ENCODE measurements at places on chromosomes 11 and 22. TPM values are rescaled to one million over a fixed set of nuclear protein-coding genes. Genes with fewer than 3 reads are reported as not detected.

DNA sequence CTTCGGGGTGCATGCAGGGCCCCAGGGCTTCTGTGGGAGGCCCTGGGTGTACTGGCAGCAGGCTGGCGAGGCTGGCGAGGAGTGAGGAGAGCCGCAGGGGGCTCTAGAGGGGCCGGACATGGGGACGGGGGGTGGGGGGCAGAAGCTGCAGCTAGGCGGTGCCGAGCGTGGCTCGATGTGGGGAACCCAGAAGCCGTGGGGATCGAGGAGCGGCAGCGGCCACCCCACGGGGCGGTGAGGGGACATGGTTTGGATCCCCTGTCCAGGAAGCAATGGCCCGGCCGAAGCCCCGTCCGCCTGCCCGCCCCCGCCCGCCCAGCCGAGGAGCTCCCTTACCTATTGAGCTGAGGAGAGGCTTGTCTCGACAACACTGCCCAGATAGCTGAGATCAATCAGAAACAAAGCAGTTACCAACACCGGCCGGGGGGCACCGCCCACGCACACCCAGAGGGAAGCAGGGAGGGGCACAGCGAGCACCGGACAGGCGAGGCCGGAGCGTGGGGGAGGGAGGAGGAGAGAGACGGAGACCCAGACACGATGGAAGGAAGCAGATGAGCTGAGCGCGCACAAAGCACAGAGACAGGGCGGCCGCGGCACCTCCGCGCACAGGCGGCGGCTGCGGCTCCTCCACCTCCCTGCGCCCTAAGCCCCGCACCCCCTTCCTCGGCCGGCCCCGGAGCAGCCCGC lies 38.7 kb downstream of the IGSF9B start:
- H3K27ac ChIP-seq: no peak overlapping the region
- H3K4me3 ChIP-seq: no peak overlapping the region
- no peak for DNase-seq
- H3K27me3 ChIP-seq: peaks cover 38% of the 10 kb centered on the region
- H3K36me3 ChIP-seq: peaks cover 5% of the 10 kb centered on the region

DNA sequence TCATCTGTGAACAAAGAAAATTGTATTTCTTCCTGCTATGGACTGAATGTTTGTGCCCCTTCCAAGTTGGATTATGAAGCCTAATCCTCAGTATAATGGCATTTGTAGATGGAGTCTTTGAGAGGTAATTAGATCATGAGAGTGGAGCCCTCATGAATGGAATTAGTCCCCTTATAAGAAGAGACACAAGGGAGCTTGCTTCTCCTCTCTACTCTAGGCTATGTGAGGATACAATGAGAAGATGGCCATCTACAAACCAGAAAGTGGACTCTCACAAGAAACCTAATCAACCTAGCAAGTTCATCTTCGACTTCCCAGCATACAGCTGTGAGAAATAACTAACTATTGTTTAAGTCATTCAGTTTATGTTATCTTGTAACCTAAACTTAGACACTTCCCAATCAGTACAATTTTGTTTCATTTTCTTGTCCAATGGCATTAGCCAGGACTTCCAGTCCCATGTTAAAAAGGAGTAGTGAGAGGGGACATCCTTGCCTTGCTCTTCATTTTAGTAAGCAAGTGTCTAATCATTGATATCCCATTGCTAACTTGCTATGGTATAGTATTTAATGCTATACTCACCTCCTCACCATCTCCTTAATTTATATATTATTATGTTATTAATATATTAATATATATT lies 45.7 kb downstream of the PDGFD start:
- H3K4me1 ChIP-seq: no peaks in the 10 kb centered on the region
- no peak for DNase-seq
- H3K27me3 ChIP-seq: no peaks in the 10 kb centered on the region
- H3K36me3 ChIP-seq: no peaks in the 10 kb centered on the region

GRCh38 chr22:19636696-19637407 lies 77.5 kb upstream of the SEPTIN5 start:
- DNase-seq: no peak
- no peak overlapping the region for H3K27ac ChIP-seq
- peaks cover 7% of the 10 kb centered on the region for H3K27me3 ChIP-seq
- H3K36me3 ChIP-seq: no peaks in the 10 kb centered on the region
- no peaks in the 10 kb centered on the region for H3K4me1 ChIP-seq

GRCh38 chr11:102070766-102071165 lies 23.5 kb downstream of the CFAP300 start:
- H3K27ac ChIP-seq: no peak overlapping the region
- no peak overlapping the region for H3K4me3 ChIP-seq
- H3K36me3 ChIP-seq: no peaks in the 10 kb centered on the region
- no peak for DNase-seq
- H3K27me3 ChIP-seq: no peaks in the 10 kb centered on the region

DNA sequence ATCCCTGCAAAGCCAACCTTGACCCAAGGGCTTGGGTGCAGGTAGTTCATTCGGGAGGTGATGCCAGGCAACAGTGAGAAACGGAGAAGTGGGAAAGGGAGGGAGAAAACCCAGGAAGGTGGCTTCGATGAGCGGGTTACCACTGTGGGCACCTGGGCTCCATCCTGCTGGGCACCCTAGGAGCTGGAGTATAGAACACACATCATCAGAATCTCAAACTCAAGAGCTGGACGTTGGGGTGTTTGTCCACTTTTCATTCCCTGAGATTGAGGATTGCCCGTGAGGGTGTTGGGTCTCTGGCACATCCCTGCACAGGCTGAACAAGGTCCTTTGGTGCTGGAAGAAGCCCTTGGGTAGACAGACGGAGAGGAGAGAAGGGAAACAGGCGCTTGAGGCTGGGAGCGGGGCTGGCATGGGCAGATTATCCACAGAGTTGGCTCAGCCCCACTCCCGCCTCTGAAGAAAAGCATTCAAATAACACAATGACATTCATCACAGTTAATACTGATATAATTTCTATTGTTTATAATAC lies 70.4 kb downstream of the LRRC32 start:
- no peak overlapping the region for H3K4me3 ChIP-seq
- DNase-seq: no peak
- no peaks in the 10 kb centered on the region for H3K36me3 ChIP-seq
- H3K27ac ChIP-seq: no peak overlapping the region

DNA sequence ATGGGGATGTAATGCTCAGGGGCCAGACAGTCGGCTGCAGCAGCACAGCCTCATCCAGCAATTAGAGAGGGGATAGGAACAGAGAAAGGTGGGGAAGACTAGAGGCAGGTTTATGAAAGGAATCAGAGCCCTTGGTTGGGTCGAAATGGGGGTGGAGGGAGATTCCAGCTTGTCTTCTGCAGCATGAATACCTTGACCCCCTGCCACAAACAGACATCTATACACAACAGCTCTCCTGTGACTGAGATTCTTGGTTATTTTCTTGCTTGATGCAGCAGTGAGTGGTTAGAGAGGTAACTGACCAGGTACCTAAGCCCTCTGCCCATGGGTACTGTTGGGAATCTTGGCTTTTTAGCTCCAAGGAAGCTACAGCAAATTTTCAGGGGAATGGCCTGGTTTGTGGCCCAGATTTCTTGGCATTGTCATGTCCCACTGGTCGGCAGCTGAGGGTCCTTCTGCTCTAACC lies at the start of gene TRIM49D1:
TRIM49D1 (minus strand) TSS at position 51 of the 466 bp plus-strand sequence. CDS start 4,535 bp downstream, outside the sequence.
- no peaks in the 10 kb centered on the region for H3K36me3 ChIP-seq
- H3K4me1 ChIP-seq: no peaks in the 10 kb centered on the region
- no peak within 1 kb of the TSS for H3K4me3 ChIP-seq
- no peak within 1 kb of the TSS for H3K27ac ChIP-seq

GRCh38 chr22:45150139-45150538 lies 13.6 kb upstream of the NUP50 start:
- H3K27ac ChIP-seq: no peak overlapping the region
- no peak for DNase-seq
- no peaks in the 10 kb centered on the region for H3K27me3 ChIP-seq
- peaks cover 50% of the 10 kb centered on the region for H3K36me3 ChIP-seq
- no peaks in the 10 kb centered on the region for H3K4me1 ChIP-seq

DNA sequence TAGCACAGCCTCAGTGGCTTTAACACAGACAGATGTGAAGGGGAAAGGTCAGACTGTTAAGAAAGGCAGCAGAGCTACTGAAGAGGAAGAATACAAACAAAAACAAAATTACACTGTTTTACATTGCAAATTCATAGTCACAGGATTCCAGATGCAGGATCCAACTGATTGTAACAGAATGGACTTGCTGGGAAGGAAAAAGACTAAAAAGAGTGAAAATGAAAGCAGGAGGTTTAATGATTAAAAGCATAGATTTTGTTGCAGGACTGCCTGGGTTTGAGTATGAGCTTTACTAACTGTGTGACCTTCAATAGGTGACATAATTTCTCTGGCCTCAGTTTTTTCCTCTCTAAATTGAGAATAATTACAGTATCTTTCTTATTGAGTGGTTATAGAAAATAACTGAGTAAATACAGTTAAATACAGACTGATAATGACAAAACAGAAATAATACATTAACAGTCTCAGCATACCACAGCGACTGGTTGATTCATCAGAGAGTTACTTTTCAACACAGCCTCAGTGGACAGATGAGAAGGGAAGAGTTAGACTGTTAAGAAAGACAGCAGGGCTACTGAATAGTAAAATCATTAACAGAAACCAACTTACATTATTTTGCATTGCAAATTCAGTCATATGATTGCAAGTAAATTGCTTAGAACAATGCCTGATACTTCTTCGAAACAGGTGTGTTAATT lies 704.2 kb upstream of the TENM4 start:
- H3K27ac ChIP-seq: no peak overlapping the region
- no peaks in the 10 kb centered on the region for H3K4me1 ChIP-seq
- no peaks in the 10 kb centered on the region for H3K27me3 ChIP-seq
- H3K36me3 ChIP-seq: no peaks in the 10 kb centered on the region

GRCh38 chr11:83039566-83039965 lies 32.1 kb downstream of the RAB30 start:
- no peak for DNase-seq
- no peaks in the 10 kb centered on the region for H3K27me3 ChIP-seq
- H3K4me1 ChIP-seq: peaks cover 43% of the 10 kb centered on the region
- no peak overlapping the region for H3K4me3 ChIP-seq
- H3K36me3 ChIP-seq: no peaks in the 10 kb centered on the region

- H3K27ac ChIP-seq: no peak overlapping the region
- no peaks in the 10 kb centered on the region for H3K36me3 ChIP-seq
- no peak for DNase-seq
Observed at GRCh38 chr22:30033901-30034300, 46.4 kb upstream of the HORMAD2 start.

DNA sequence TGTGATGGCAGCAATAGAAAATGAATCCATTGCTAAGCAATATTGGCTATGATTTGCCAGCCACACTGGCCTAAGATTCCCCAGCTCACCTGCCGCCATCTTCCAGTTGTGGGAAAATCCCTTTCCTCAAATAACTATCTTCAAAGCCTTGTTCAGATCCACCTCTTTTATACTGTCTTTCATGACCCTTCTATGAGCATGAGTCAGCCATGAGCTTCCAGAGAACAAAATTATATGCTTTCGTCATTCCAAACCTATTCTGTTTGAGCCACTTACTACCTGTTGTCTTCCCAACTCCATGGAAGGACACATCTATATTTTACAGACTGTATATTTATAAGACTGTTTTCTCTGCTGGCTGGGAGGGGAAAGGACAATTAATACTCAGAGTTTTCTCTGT lies 25.0 kb upstream of the PRSS23 start:
- no peak overlapping the region for H3K4me3 ChIP-seq
- no peak overlapping the region for H3K27ac ChIP-seq
- H3K36me3 ChIP-seq: no peaks in the 10 kb centered on the region
- H3K27me3 ChIP-seq: no peaks in the 10 kb centered on the region

DNA sequence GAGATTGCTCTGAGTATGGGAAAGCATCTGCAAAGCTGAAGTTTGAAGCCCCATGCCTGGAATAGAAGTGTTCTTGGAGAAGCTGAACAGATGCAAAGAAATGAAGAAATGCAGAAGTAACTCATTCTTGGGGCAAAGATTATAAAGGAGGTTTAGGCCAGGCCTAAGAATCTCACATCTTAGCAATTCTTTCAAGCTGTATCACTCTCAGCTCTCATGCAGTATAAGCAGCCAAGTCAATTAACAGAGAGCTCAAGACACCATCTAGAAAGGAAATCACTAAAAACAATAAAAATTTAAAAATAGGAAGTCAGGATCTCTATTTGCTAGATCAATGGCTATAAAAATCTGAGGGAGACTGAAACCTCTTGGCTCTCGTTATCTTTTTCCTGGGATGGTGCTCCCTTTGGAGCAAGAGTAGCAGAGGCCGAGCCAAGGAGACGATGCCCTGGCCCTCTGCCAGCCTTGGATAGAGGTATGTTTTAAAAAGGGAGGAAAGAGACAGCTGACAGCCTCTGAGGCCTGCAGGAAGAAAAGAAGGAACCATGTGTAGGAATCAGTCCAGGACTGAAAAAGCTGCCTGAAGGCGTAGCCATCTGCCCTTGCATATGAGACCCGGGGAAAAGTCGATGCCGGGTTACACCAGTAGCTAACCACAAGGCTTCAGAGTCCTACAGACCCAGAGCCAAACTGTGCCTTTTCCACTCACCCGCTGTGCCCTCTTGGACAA lies 229.8 kb downstream of the BLID start:
- no peaks in the 10 kb centered on the region for H3K36me3 ChIP-seq
- H3K27me3 ChIP-seq: no peaks in the 10 kb centered on the region
- peak overlapping the region; percentile 29 for H3K27ac ChIP-seq
- DNase-seq: no peak
- H3K4me1 ChIP-seq: peaks cover 11% of the 10 kb centered on the region

GRCh38 chr22:46996595-46997310 lies 234.3 kb downstream of the TBC1D22A start:
- H3K36me3 ChIP-seq: peaks cover 78% of the 10 kb centered on the region
- no peaks in the 10 kb centered on the region for H3K27me3 ChIP-seq
- peaks cover 16% of the 10 kb centered on the region for H3K4me1 ChIP-seq
- no peak overlapping the region for H3K4me3 ChIP-seq
- no peak overlapping the region for H3K27ac ChIP-seq
- no peak for DNase-seq

GRCh38 chr11:15819679-15820286 lies 536.6 kb downstream of the SOX6 start:
- no peak overlapping the region for H3K4me3 ChIP-seq
- H3K36me3 ChIP-seq: no peaks in the 10 kb centered on the region
- H3K27me3 ChIP-seq: no peaks in the 10 kb centered on the region
- no peaks in the 10 kb centered on the region for H3K4me1 ChIP-seq
- DNase-seq: peak; percentile 88
- H3K27ac ChIP-seq: no peak overlapping the region

GRCh38 chr11:118417801-118418200 lies 16.4 kb downstream of the ATP5MG start:
- peaks cover 8% of the 10 kb centered on the region for H3K36me3 ChIP-seq
- peaks cover 12% of the 10 kb centered on the region for H3K4me1 ChIP-seq
- no peak overlapping the region for H3K4me3 ChIP-seq

DNA sequence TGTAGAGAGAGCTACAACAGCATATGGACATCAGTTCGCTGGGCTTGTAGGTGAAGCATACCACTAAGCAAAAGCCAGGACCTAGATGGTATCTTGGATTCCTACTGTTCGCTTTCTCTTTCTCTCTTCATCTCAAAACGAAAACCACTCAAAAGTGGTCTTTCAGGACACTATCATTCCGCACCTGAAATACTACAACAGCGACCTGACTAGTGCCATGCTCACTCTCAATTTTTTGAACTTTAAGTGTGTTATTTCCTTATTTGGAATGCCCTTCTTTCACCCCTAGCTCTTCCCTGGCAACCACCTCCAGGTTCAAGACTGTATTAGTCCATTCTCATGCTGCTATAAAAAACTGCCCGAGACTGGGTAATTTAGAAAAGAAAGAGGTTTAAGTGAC lies 59.2 kb downstream of the CCDC83 start:
- no peak overlapping the region for H3K27ac ChIP-seq
- H3K36me3 ChIP-seq: no peaks in the 10 kb centered on the region
- no peak overlapping the region for H3K4me3 ChIP-seq
- H3K27me3 ChIP-seq: no peaks in the 10 kb centered on the region
- no peaks in the 10 kb centered on the region for H3K4me1 ChIP-seq
- no peak for DNase-seq

TRIM22 gene
- total RNA-seq: 271 TPM

SYT8 gene
- not detected for total RNA-seq

ESAM gene
- total RNA-seq: 16.2 TPM

MFNG gene
- 93.5 TPM for total RNA-seq

FAT3 gene
- total RNA-seq: 0.17 TPM

INSC gene
- 0.32 TPM for total RNA-seq
